ENCODE measurements at places on chromosomes 6 and 20.

DNA sequence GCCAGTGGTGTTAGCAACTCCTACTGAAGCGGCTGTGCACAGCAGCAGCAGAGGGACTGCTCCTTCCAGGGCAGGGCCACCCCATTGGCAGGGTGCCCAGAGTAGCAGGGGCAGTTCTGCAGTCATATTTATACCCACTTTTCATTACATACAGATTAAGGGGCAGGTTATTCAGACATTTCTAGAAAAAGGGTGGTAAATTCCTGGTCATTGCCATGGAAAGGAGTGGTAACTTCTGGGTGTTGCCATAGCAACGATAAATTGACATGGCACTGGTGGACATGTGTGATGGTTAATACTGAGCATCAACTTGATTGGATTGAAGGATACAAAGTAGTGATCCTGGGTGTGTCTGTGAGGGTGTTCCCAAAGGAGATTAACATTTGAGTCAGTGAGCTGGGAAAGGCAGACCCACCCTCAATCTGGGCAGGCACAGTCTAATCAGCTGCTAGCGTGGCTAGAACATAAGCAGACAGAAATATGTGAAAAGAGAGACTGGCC is 45.0 kb downstream of the IYD start:
- DNase-seq: no peak

- DNase-seq: peak; percentile 32
These were observed 62.2 kb upstream of the PLN start for GRCh38 chr6:118485601-118486550.

- DNase-seq: peak; percentile 10
These were observed 6.6 kb downstream of the MYL9 start for GRCh38 chr20:36548006-36548315.

DNA sequence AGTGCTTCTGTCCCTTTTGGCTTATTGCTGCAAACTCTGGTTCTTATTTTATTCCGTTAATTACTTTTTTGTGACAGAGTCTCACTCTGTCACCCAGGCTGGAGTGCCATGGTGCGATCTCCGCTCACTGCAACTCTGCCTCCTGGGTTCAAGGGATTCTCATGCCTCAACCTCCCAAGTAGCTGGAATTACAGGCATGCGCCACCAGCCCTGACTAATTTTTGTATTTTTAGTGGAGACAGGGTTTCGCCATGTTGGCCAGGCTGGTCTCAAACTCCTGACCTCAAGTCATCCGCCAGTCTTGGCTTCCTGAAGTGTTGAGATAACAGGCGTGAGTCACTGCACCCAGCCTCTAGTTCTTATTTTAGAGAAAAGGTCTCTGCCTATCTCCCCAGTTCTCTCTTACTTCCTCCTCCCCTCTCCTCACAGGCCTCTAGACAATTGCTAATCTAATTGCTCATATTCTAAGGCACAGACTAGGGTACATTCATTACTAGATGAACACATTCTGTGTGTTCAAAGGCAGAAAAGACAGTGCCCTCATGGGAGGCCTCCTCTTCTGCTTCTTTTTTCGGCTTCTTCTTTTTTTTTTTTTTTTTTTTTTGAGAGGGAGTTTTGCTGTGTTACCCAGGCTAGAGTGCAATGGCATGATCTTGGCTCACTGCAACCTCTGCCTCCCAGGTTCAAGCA is 27.0 kb downstream of the EDEM2 start:
- no peak for DNase-seq

GRCh38 chr20:46741924-46742668 is 32.6 kb downstream of the SLC2A10 start:
- DNase-seq: no peak

DNA sequence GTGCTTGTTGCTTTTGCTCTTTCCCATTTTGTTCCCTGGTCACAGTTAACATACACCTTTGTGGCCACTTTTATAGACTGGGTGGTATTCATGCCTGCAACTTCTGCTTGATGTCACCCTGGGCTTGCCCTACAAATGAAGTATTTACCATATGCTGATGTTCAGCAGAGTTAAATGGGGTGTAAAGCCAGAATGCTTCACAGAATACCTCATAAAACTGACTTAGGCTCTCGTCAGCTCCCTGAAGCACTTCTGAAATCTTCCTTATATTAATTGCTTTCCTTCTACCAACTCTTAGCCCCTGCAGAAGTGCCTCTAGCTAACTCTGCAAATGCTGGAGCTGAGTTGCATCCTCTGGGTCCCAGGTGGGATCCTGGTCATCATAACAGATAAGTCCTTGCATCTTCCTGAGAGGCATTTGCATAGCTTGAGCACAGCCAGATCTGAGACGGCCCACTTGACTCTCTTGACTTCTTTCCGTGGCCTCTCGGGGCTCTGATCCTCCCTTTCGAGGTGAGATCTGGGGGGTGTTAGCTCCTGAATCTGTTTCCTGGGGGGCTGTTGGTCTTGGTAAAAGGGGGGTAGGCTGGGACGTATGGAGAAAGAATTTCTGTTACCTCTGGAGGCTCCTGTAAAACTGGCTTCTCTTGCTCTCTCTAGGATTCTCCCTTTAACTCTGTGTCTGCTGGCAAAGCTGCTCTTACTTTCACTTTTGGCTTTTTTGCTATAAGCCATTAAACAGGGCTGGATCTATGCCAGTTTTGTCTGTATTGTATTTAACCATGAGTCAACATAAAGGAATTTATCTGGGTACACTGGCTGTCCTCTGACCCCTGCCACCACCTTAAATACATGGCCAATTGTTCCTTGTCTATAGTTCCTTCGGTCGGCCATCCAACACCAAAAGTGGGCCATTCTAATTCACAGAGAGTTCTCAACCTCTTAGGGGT is 223.0 kb upstream of the SYNCRIP start:
- DNase-seq: no peak

DNA sequence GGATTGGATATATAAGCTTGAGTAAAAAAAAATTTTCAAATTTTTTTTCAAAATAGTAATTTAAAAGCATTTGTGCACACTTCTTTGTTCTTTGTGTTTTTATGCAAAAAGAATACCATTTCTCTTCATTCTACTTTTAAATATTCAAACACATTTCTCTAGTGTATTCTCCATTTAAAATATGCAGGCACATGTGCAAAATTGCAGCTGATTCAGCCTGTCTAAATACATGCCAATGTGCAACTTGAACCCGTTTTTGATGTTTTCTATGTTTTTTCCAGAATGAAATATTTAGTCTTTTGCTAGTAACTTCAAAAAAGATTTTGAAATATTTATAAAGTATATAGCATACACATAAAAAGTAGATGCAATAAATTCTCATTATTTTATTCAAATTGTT is 411.8 kb downstream of the MMUT start:
- no peak for DNase-seq

DNA sequence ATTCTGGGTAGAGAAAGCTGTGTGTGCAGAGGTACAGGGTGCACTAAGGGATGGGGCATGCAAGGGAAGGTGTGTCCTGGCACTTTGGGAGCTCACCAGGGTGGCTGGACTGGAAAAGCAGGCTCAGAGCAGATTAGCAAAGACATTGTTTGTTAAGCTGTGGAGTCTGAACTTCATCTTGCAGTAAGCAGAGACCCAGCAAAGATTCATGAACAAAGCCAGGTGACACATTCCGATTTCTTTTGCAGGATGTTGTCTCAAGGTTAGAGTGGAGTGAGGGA is 28.8 kb downstream of the DUSP22 start:
- no peak for DNase-seq

GRCh38 chr6:28383235-28384142 is 16.1 kb downstream of the ZSCAN12 start:
- peak; percentile 84 for DNase-seq

GRCh38 chr6:162785632-162786242 is 58.0 kb downstream of the PACRG start:
- no peak for DNase-seq

GRCh38 chr6:152004036-152004566 is 196.6 kb downstream of the ESR1 start:
- no peak for DNase-seq

GRCh38 chr20:46897328-46897880 is 2.8 kb downstream of the EYA2 start:
- no peak for DNase-seq

- DNase-seq: no peak
These were observed 91.3 kb upstream of the PAK5 start for GRCh38 chr20:9930142-9930541.

- DNase-seq: no peak
These were observed 1.2 kb downstream of the MAS1L start for GRCh38 chr6:29486577-29486976.

All from GM10248 (cell line).